H7 (cell line): ENCODE measurements at places on chromosomes 12 and 14.
A peak's percentile ranks its signal among the peaks of the same experiment; 100 is the strongest.

DNA sequence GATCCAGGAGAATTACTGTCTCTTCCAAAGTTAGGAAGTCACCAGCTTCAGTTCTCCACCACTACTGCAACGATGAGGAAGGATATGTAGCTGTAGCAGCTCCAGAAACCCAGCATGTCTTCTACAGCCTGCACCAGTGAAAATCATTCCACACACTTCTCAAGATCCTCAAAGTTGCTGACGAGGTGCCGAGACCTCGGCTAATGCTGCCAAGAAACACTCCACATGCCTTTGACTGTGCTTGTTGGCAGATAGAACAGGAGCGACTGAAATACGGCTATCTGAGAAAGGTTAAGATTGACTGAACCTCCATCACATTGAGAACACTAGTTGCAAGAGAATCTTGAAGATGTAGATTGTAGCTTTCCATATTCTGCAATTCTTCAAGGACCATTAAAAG lies 241.9 kb downstream of the PPFIA2 start:
- no peak for DNase-seq

DNA sequence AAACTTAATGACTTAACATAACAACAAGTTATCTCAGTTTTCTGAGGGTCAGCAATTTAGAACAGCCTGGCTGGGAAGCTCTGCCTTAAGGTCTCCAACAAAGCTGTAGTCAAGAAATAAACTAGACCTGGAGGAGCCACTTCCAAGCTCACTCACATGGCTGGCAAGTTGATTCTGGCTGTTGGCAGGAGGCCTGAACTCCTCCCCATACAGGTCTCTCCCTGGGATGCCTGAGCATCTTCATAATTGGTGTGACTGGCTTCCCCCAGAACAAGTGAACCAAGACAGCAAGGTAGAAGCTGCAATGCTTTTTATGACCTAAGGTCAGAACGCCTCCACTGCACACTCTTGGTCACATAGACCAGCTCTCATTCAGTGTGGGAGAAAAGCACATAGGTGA lies 128.3 kb downstream of the SAMD4A start:
- no peak for DNase-seq

DNA sequence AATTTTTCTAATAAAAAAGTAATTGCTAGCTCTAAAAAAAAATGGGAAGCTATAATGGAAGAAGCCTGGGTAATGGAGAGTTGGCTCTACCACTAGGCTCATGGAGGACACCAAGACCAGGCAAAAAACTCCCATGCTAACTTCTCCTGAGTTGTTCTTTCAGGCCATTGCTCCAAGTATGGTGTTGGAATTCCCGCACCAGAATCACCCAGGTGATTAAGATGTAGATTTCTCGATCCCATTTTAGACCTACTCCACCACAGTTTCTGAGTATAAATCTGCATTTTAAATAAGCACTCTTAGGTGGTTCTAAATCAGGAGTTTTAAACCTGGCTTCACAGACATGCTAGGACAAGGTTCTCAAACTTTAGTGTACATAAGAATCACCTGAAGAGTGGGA lies 221.0 kb downstream of the EMP1 start:
- DNase-seq, result no peak

GRCh38 chr12:48021485-48022179 lies 17.4 kb upstream of the COL2A1 start:
- peak; percentile 89 for DNase-seq

- DNase-seq, result no peak
These were observed 29.2 kb downstream of the GLRX5 start for GRCh38 chr14:95564060-95564459.

DNA sequence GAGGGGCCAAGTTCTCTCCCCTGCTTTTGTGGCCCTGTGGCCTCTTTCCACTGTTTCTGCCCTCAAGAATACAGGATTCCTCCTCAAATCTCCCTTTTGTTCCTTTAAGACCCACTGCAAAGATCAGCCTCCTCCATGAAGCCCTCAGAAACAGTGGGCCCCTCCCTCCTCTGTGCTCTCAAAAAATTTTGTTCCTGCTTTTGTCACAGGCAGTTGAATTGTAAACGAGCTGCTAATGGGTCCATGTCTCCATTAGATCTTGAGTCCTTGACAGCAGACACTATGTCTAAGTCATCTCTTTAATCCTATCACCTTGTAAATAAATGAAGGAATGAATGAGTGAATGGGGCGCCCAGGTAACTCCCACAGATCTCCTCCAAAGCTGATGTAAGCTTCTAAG lies 175.2 kb downstream of the ESRRB start:
- no peak for DNase-seq

GRCh38 chr12:109273354-109273753 lies 35.7 kb downstream of the FOXN4 start:
- peak; percentile 89 for DNase-seq

DNA sequence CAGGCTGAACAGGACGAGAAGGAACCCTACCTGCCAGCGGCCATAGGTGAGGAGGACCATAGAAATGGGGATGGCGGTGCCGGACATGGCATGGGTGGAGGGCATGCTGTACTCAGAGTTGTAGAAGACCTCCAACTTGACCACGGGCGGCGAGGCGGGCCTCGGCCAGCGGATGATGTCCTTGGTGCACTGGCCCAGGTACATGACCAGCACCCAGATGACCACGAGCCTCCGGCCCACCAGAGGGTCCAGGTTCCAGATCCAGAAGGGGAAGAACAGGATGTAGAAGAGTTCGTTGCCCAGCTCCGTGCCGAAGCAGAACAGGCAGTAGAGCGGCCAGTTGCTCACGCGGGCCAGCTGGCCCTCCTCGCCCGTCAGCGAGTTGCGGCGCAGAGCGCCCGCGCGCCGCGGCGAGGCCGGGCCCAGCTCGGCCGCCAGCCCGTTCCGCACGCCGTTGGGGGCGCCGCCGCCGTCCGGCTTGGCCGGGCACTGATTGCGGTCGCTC lies 582 bp downstream of the SGPP1 start:
- DNase-seq, result peak; percentile 84

DNA sequence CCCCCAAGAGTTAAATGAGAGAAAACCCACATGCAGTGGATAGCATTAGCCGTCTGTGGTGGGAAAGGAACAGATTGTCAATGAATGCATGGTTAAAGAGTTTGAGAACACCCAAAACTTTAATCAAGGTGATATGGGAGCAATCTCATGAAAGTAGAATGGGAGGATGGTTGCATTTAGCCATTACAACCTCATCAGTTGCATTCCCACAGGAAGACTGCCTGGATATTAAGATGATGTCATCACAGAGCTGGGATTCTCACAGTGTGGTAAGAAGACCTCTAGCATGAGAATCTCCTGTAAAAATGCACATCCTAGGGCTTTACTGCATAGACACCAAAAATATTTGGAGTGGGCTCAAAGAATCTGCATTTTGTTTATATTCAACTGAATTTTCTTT lies 284.9 kb downstream of the RGS6 start:
- no peak for DNase-seq

GRCh38 chr12:43011383-43011926 lies 421.9 kb upstream of the PRICKLE1 start:
- no peak for DNase-seq

DNA sequence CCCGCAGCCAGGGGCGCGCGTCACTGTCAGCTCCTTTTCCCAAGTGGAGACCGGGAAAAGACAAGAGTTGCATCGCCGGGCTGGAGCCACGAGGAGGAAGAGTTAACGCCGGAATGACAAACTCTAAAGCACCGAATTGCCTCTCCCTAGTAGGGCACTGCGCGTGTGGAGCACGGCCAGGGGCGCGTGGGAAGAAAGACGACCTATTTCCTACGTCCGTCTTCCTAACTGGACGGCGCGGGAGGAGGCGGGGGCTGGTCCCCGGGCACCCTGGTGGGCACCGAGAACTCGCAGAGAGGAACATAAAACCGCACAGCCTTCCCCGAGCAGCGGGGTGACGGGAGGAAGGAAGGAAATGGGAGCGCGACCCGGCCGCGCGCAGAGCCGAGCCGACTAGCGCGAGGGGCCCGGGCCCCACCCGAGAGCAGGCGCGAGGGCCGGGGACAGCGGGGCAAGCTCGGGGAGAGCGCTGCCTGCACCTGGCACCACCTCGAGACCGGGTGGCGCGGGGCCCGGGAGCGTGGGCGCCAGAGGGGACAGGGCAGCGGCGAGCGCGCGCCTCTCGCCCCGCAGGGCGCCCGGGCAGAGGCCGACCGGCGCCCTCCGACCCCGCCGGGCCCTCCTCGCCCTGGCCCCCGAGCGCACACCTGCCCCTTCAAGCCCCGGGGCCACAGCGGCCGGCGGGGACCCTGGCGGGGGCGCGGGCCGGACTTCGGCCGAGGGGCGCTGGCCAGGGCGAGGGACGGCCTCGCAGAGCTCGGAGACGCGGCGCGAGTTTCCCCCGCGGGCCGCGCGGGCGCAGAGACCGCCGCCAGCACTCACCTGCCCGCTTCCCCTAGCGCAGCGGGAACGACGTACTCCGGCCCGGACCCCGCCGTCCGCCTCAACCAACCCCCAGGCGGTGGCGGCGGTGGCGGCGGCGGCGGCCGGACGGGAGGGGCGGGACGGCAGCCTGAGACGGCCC lies at the start of gene SETD3:
SETD3 (minus strand) TSS at position 954 of the 964 bp plus-strand sequence. CDS start 15,054 bp downstream, outside the sequence.
- DNase-seq, result peak; percentile 77

DNA sequence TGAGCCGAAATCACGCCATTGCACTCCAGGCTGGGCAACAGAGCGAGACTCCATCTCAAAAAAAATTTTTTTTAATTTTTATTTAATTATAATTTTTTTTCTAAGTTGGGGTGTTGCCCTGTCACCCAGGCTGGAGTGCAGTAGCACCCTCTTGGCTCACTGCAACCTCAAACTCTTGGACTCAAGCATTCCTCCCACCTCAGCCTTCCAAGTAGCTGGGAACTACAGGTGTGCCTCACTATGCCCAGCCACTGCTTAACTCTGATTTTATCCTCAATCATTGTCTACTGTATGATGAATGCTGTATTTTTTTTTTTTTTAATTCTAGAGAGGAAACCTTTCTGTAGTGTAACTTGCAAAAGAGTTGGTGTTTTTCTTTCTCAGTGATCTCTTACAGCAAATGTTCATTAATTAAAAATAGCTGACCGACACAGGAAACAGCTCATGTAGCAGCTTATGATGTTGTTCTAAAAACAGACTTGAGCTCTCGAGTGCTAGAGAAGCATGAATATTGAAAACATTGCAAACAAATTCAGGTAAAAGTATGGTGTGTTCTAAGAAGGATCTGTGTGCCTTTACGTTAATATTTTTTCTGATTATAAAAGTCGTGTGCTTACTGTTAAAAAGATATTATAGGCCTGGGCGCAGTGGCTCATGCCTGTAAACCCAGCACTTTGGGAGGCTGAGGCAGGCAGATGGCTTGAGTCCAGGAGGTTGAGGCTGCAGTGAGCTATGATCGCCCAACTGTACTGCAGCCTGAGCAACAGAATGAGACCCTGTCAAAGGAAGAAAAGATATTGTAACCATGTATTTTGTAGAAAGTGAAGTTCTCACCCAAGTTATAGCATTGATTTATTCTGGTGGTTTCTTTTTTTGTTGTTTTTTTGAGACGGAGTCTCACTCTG lies 68.9 kb downstream of the FGD4 start:
- no peak for DNase-seq
